Liver (tissue), 10 donors: ENCODE measurements at places on chromosomes 3 and 15.

DNA sequence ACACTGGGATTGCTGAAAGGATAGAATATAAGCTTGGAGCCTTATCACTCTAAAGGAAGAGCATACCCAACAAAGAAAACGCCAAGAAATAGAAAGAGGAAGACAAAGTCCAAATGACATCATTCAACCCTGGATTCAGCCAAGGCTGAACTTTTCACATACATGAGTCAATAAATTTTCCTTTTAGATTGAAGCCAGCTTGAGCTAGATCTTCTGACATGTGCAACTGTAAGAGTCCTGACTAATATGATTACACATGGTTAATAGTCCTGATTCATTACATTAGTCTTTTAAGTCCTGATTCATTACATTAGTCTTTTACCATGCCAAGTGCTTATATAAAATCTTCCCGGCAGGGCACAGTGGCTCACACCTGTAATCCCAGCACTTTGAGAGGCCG, 13.6 kb upstream of the DENND6A start:
- DNase-seq = no peak

- no peak for DNase-seq
These were observed 51.0 kb upstream of the TJP1 start for GRCh38 chr15:29873264-29873663.

DNA sequence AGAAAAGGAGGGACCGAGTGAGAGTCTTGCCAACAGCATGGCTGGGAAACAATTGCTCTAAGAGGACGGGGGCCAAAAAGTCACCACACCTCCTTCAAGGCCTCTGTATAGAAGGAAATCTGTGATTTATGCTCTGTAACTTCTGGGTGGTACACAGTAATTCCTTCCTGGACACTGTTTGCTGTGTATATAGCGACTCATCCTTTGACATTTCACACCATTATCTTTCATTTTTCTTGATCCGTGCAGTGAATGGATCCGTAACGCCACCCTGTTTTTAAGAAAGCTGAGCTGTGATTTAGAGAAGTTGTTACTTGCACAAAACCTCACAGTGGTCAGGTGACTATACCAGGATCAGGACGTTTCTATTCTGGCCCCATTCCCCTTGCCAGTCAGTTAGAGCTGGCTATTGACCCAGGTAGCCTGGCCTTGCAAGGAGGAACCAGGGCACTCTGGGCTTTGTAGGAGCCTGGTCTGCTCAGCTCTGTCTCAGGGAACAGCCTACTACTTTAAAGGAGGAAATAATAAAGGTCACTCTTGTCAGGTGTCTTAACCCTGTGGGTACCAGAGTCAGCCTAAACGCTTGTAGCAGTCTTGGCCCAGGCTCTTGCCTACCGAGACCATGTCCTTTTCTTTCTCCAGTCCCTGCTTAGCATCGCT, 86.5 kb upstream of the MYZAP start:
- DNase-seq = no peak

DNA sequence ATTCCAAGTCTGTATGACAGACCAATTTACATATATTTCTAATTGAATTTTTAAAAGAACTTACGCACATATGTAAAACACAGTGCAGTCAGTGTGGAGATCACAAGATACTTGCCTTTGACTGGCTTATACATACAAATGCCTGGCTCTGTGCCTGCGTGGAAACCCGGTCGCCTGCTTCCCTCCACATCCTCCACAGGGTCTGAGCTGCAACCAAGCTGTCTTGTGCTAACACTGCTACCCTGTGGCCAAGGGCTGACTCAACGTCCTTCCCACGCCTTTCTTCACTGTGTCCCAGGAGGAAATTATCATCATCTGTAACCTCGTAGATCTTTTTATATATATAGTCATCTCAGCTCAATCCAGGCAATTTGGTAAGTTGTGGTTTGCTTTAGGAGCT, 117.0 kb downstream of the WNT7A start:
- peak; percentile 14 for DNase-seq

DNA sequence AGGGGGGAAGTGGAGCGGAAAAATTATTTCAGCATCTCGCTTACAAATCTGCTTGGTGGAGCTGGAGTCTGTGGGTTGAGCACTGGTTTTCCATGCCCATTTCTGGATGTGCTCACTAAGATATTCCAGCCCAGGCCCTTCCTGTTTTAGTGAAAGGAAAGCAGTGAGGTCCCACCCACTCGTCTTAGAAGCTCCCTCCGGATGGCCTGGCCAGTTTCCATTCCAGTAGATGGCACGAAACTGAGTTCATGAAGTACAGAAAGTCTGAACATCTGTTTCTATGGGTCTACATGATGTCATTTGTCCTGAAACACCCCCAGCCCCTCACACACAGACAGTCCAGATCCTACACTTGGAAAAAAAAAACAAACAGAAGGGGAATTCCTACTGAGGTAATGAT, 31.9 kb upstream of the THSD4 start:
- DNase-seq = no peak

DNA sequence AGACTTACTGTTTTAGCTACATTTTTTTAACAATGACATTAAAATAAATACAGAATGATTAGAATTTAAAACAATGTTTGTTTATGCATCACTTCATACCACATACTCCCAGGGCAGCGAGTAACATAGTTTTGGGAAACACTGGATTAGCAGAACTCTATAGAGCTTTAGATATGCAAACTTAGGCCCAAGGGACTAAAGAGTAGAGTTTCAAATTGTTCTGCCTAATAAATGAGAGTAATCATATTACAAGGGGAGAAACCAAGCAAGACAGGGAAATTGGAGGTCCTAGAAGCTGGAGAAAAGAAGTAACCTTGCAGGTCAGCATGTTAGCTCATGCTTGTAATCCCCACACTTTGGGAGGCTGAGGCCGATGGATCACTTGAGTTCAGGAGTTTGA, 3.6 kb upstream of the DAZL start:
- DNase-seq = no peak

GRCh38 chr15:79820820-79821219, 76.0 kb downstream of the MTHFS start:
- no peak for DNase-seq

- DNase-seq = no peak
These were observed 1.9 kb upstream of the FETUB start for GRCh38 chr3:186638259-186638658.

DNA sequence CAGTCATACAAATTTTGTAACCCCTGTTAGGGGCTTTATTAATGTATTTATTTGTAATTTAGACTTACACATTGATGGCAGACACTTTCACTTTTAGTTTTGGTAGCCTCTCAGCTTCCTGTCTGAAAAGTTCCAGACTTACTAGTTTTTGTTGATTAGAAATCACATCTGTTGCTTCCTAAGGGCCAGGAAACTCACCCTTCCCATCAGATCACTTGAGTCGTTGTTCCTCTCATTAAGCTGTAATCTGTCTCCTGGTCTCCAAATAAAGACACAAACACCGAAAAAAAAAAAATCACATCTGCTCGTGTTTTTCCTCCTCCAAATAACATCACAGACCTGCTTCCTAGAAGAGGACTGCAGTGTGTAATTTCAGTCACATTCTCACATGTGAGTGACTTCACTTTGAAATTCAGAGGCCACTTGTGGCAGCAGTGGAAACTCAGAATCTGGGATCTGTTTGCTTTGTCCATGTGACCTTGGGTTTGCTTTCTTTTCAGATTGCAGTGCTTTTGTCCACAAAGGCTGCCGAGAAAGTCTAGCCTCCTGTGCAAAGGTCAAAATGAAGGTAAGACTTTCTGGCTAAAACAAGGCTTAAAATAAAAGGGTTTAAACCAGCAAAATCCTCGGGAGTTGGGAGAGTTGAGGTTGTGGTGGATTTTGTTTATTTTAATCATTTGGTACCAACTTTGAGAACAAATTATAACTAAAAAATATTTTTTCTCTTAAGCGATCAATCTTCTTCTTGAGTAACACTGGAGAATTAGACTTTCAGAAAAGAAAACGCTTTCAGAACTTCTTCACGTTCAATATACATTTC, 87.0 kb downstream of the KLHL25 start:
- no peak for DNase-seq

GRCh38 chr3:104886220-104886995, 480.3 kb upstream of the ALCAM start:
- no peak for DNase-seq

- DNase-seq = no peak
These were observed 9.2 kb downstream of the BBX start for GRCh38 chr3:107531917-107532469.

- no peak for DNase-seq
These were observed 397.2 kb downstream of the MECOM start for GRCh38 chr3:169266351-169266750.

- DNase-seq = no peak
These were observed 92.4 kb downstream of the GHSR start for GRCh38 chr3:172355836-172356235.

- DNase-seq = no peak
These were observed 375.5 kb upstream of the CFAP20DC start for GRCh38 chr3:59425371-59425770.

DNA sequence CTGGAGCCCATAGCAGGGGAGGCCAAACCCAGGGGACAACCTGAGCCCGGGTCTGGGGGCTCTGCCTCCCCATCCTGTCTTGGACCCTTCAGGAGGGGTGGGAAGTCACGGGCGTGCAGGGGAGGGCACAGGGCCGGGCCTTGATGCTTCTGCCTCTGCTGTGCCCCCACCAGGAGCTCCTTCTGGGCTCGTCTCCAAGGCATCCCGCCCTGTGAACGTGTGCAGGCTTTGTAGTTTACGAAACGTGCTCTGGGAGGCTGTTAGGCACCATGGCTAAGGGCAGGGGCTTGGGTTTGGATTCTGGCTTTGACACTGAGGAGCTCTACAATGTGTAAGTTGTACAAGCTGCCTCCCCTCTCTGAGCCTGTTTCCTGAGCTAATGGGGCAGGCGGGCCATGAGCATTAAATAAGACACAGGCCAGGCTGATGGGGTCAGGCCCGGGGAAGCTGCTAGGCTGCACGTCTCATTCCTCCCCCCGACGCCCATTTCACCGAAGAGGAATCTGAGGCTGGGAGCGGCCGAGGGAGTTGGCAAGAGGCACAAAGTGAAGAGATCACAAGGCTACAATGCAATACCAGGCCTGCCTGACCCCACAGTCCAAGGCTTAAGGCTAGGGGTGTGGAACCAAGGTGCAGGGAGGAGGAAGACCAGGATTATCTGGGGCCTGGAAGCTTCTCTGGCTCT, 19.6 kb downstream of the PLXND1 start:
- DNase-seq = no peak

DNA sequence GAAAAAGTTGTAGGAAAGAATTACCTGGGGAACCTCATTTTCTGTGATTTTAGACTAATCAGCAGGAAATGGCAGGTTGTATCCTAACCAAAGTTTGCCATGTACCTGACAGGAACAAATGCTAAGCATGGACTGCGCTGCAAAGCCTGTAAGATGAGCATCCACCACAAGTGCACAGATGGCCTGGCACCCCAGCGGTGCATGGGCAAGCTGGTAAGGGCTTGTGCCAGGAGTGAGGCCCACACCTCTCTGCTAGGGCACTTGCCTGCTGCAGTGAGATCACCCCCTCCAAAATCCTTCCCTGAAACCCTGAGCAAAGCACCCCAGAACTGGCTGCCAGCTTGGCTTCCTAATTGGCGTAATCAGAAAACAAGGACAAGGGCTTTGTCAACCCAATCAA, 102.6 kb downstream of the STAC start:
- no peak for DNase-seq

- no peak for DNase-seq
These were observed 27.6 kb upstream of the ARL6 start for GRCh38 chr3:97736928-97737327.

GRCh38 chr3:14524311-14524711, 15.8 kb downstream of the GRIP2 start:
- no peak for DNase-seq

DNA sequence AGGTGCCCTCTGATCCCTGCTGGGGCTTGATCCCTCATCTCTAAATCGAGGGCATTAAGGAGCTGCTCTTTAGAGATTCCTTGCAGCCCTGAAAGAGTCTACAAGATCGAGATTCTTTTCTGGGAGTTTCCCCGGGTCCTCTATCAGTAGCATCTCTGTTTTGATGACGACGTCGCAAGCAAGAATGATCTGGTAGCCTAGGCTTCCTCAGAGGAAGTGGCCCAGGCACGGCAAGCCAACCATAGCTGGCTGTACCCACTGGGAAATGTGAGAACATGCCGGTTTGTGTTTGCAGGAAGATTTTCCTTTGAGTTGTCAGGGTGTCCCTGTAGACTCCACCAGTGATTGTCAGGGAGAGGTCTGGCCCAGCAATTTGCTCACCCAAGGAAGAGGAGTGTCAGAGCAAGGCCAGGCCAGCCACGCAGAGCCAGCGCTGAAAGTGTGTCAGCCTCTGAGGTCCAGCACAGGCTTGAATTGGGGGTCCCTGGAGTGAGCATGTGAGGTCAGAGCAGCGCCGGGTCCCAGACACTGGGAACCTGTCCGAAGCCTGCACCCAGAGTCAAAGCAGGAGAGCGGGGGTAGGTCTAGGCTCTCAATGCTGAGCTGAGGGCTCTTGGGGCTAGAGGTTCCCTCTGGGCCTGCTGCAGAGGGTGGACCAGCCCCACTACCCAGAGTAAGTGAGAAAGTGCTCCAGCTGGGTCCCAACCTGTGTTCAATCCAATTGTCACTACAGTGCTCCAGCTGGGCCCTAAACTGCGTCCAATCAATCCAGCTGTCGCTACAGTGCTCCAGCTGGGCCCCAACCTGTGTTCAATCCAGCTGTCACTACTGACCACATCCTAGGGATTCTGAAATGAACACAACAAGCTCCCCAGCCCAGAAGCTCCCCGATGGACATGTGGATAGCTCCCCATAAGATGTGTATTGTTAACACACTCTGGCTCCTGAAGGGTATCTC, 95.7 kb downstream of the CHDH start:
- DNase-seq = no peak

DNA sequence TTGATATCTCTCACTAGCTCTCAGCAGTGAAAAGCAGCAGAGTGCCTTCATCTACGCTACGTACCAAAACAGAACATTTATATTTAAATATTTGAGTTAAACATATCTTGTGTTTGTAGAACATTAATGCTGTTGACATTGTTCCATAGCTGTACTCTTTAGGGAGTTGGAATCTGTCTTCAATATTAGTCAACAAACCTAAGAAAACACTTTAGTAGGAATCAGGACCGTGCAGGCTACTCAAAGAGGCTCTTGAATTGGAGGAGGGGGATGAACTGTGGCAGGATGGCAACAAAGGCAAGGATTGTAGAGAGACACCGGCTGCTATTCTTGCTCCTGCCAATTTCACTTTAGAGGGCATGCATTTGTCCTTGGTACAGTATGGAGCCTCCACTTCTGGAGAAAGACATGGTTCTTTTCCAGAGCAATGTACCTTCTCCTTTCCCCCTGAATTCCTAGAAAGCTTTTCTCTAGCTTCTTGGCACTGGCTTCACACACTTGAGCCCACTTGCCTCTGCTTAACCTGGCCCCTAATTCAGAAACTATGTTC, 265.9 kb downstream of the CD47 start:
- DNase-seq = no peak

DNA sequence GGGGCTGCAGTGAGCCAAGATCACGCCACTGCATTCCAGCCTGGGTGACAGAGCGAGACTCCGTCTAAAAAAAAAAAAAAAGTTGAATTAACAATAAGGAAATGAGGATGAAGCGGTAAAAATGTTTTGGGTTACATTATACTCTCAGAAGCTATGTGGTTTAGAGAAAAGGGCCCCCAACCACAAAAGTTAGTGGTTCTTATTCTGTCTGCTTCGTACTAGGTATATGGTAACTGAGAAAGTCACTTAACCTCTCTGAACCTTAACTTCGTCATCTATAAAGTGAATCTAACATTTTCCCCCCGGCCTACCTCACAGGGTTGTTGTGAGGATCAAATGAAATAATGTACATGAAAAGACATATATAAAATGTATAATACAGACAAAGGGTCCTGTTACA, 38.4 kb upstream of the EHHADH start:
- no peak for DNase-seq
